ENCODE measurements at places on chromosomes 12 and 14.

DNA sequence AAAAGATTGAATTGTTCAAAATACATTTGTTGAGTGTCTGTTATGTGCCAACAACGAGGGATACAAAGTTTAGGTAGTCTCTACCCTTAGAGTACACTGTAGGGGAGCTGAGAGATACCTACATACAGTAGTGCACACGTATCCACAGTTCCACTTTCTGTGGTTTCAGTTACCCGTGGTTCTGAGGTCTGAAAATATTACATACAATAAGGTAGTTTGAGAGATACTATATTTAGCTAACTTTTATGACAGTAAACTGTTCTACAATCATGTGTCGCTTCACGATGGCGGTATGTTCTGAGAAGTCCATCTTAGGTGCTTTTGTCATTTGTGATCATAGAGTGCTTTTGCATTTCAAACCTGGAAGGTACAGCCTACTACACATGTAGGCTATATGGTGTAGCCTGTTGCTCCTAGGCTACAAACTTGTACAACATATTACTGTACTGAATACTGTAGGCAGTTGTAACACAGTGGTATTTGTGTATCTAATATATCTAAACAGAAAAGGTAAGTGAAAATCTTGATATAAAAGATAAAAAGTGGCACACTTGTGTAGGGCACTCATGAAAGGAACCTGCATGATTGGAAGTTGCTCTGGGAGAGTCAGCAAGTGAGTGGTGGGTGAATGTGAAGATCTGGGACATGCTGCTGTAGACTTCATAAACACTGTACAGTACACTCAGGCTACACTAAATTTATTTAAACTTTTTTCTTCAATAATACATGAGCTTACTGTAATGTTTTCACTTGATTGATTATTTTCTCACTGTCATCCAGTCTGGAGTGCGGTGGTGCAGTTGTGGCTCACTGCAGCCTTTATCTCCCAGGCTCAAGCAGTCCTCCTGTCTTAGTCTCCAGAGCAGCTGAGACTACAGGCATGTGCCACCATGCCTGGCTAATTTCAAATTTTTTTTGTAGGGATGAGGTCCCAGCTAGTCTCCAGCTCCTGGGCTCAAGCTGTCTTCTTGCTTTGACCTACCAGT is 4.0 kb downstream of the CPSF6 start:
- DNase-seq, result no peak

DNA sequence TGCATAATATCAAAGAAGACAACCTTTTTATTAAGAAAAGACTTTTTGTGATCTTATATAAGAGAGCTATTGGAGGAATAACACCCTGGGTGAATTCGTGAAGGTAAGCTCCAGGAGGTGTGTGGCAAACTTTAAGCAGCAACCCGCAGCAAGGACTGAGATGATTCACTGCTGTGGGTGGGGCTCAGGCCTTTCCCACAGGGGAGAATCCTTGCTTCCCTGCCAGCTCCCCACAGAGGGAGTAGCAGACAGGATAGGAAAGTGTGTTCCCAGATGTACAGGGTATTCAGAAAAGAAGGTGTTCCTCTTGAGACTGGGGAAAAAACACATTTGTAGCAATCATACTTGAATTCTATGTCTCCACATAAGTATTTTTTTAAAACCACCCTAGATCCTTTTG is 9.2 kb downstream of the NDUFA12 start:
- DNase-seq, result peak; percentile 65

GRCh38 chr12:50979369-50980052 is 27.2 kb downstream of the HIGD1C start:
- DNase-seq, result no peak

- no peak for DNase-seq
These were observed 144.8 kb downstream of the CAPZA3 start for GRCh38 chr12:18882690-18883089.

DNA sequence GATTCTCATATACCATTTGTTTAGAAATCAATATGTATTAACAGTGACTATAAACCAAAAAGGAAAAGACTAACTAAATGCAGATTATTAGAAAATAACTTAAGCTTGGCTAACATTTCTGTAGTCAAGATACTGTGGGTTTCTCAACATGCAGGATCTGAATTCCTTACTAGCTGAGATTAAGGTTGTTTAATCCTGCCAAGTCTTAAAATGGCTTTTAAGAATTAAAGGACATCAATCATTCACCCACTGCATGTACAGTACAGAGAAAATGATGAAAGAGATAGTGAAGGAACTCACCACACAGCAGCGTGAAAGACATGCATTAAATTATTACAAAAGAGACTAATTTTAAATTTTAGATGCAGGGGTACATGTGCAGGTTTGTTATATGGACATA is 3.8 kb downstream of the ACSS3 start:
- DNase-seq, result no peak

DNA sequence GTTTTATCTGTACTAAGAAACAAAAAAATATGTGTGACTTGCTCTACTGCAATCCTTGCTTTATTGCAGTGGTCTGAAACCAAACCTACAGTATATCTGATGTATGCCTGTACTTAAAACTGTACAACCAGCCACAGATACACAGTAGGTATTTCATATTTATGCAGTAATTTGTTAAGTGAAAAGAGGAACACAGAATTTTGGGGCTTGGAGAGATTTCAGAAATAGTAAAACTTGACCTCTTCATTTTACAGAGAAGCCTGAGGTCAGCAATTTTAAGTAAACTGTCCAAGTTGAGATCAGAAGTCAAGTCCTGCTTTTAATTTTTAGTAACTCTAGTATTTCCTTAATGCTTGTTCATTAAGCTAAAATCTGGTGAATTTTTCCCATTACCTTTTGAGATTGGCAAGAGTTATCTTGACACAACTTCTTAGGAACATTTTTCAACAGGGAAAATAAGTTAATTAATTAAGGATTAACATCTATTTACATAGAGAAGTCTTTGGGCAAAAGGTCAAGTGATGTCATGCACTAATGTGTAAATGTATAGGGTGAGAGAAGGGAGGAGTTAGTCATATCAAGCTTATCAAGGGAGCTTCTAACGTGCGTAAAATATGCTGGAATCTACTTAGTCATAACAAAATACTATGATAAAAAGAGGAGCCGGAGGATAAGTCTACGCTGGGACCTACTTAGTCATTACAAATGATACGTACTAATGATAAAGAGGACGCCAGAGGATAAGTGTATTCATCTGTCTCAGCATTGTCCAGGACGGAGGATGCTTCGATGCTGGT is 66.0 kb upstream of the GTF2A1 start:
- DNase-seq, result no peak

- DNase-seq, result no peak
These were observed 31.5 kb upstream of the FBRSL1 start for GRCh38 chr12:132458441-132458840.
